Stimulated activated CD4-positive, alpha-beta T cell treated with anti-CD3 and anti-CD28 coated beads, Interleukin-12 subunit alpha, Interleukin-12 subunit beta, amount 100 ng/mL, for 48 hours (primary cell): ENCODE measurements at places on chromosomes 3 and 15.

DNA sequence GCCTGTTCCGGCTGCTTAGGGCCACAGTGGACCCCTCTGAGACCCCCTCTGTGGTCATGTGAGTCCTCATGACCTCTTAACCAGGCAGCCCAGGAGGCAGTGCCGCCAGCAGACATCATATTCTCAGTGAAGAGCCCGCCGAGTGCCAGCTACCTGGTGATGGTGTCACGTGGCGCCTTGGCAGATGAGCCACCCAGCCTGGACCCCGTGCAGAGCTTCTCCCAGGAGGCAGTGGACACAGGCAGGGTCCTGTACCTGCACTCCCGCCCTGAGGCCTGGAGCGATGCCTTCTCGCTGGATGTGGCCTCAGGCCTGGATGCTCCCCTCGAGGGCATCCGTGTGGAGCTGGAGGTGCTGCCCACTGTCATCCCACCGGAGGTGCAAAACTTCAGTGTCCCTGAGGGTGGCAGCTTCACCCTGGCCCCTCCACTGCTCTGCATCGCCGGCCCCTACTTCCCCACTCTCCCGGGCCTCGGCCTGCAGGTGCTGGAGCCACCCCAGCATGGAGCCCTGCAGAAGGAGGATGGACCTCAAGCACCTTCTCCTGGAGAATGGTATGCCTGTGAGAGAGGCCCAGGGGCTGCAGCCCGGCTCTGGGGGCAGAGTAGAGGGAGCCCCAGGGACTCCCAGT lies 176.1 kb downstream of the TBC1D2B start:
- no peak for DNase-seq

DNA sequence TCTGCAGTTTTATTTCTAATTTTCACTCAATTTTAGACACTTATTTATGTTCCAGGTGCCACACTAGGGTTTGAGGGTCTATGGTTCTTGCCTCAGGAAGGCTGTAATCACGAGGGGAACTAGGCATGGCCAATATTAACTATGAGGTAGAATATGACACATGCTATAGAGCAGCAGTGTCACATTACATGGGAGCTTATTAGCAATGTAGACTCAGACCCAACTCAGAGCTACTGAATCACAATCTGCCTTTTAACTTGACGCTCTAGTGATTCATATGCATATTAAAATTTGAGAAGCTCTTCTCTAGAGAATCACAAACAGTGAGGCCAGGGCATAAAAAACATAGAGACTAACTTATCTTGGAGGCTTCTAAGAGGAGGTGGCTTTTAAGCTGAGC lies 32.8 kb upstream of the MRPL3 start:
- DNase-seq = no peak

DNA sequence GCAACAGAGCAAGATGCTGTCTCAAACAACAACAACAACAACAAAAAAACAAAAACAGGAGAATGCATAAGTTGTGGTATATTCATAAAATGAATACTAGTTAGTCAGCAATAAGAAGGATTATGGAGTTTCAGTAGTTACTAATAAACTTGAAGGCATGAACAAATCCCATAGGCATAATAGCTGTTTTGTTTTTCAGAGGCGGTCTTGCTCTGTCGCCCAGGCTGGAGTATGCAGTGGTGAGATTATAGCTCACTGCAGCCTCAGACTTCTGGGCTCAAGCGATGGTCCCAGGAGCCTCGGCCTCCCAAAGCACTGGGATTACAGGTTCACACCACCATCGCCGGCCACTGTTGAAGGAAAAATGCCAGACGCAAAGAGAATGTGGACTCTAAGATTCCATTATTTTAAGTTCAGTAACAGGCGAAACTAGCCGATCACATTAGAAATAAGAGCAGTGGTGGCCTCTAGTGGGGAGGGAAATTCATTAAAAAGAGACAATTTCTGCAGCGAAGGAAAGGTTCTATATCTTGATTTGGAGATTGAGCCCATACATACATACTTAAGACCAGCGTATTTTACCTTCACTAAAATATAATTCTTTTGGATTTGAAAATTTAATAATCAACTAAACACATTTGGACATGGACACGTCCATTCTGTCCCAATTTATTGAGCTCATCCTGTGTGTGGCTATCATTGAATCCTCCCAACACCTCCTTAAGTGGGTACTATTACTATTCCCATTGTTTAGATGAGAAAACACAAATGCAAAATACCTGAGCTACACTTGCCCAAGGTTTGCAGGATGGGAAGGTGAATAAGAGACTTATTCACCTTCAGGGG lies 27.4 kb upstream of the HDAC11 start:
- DNase-seq = no peak

GRCh38 chr3:7960601-7961000 lies 541.0 kb upstream of the LMCD1 start:
- DNase-seq = no peak

GRCh38 chr3:182067423-182067822 lies 355.7 kb downstream of the SOX2 start:
- no peak for DNase-seq

DNA sequence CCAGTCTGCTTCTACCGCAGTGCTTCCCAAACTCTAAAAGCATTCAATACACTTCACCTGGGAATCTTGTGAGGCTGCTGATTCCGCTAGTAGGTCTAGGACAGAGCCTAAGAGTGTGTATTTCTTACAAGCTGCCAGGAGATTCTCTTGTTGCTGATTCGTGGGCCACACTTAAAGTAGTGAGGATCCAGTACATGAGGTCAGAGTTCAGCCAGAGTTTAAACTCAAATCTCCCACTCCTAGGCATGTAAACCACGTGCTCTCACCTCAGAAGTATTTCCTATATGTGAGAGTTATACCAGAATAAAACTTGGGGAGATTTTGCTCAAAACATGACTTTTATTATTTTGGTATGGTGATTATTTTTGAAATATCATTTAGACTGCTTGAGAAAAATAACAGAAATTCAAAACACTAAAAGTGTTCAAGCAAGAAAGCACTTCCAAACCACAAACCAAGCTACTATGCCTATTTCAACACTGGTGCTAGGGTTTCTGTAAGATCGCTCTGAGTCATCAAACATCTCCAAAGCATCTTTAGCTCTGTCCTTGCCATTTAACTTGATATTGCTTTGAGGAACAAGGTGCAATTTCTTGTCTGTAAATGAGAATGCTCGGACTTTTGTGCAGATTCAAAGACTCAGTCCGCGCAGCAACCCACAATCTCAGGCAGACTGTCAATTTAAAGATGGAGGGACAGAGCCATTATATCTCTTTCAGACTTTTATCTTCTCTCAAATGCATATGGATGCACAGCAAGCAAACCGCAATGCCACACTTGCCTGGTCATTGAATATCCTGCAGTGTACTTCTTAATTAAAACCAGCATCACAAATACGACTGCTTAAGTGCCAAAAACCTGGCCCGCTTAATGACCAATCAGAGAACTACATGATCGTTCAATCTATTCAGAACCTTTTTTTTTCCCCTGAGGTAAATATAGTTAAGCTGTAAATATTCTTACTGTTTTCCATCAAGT lies 59.8 kb downstream of the AGTR1 start:
- DNase-seq = no peak

GRCh38 chr3:35944926-35945710 lies 305.8 kb downstream of the ARPP21 start:
- DNase-seq = no peak

DNA sequence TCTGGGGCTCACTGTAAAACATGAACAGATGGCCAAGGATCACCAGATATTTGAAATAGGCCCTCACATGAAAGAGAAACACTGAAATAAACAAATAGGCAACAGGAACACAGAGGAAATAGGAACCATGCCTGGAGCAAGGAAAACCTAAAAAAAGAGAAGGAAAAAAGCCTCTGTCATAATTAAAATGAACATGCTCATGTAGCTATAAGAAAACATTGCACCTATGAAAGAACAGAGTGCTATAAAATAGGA lies 102.4 kb downstream of the RAB11A start:
- no peak for DNase-seq

DNA sequence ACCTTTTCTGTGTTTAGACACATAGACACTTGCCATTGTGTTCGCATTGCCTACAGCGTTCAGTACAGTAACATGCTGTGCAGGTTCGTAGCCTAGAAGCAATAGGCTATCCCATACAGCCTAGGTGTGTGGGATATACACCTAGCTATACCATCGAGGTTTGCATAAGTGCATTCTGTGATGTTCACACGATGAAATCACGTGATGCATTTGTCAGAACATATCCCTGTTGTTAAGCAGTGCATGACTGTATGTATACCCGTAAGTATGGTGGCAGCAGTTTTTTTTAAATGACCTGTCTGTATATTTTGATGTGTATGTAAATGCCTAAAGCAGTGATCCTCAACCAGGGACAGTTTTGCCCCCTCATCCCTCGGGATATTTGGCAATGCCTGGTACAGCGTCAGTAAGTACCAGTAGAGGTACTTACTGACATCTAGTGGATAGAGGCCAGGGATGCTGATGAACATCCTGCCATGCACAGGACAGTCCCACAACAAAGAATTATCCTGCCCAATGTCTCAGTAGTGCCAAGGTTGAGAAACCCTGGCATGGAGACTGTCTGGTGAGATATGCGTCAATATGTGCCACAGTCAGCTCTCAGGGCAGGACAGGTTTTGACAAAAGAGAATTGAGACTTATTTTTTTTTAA lies 129.1 kb downstream of the HCN4 start:
- no peak for DNase-seq

DNA sequence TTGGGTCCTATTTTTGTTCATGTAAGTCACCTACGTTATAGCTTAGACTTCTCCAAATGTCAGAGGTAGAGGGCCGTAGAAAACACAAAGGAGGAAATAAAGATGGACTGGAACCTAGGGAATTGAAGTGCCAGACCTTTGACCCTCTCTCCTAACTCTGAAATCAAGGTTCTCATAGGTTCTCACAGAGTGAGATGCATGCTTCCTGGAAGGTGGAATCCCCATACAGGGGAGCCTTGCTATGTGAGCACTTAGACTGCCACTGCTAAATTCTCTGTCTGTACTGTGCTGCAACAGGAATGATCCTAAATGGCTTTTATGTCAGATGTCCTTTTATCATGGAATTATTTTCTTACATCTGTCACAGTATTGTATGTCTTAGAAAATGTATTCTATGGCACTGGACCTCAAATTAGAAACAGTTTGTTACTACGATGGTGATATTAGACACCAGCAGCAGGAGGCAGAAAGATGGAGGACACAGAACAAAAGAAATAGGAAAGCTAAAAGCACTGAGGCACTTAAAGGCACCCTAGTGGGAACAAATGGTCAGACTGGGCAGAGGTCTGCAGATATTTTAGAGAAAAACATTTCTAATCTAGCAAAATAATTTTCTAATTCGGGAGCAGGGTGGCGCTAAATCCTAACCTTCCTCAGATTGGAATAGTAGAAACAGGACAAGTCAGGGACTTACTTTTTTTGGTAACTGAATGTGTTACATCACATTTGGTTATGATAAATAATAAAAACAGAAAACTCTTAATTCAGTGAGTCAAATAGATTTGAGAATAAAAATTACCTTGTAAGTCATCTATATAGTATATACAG lies 60.2 kb upstream of the CDAN1 start:
- no peak for DNase-seq

GRCh38 chr3:104521606-104522336 lies 844.9 kb upstream of the ALCAM start:
- DNase-seq = no peak

GRCh38 chr3:38565339-38566214 lies 69.4 kb downstream of the EXOG start:
- no peak for DNase-seq

DNA sequence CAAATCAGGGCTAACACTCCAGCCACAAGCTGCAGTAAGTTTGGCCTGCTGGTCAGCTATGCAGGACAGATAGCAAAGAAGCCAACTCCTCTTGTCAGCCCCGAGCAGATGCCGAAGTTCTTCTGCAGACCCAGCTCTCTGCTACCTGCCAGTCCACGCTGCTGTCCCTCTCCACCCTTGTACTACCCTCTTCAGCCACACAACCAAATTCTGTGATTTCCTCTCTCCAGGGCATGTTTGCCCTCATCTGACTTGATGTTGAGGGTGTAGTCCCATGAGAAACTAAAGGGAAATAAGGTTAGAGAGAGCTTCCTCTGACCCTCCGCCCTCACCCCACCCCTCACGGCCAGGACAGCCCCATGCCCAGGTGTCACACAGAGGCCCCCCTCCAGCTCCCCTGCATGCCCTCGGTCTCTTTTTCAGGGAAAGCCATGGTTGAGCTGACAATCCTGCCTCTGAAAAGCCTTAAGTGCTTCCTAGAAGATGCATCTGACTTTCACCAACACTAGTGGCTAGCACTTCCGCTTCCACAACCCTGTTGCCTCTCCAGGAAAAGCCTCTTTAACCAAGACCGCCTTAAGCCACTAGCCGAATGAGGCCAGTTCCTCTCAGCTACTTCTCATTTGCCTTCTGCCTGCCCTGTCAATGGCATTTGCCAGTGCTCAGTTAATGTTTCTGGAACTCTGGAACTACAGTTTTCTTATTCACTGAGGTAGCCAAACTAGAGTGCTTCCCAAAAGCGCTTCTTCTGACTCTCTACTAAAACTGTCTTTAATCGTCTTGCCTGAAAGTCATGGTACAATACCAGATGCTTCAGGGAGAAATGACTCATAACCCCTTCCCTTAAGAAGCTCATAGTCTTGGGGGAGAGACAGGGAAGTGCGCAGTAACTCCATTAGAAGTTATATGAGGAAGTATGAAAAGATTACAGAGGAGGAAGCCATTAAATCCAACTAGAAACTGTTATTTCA lies 300.4 kb upstream of the STT3B start:
- DNase-seq = no peak
